CD4-positive, alpha-beta T cell treated with Interferon alpha-2 for 1 hour (primary cell): ENCODE measurements at places on chromosomes 12 and 14.

- DNase-seq, result no peak
These were observed 32.5 kb upstream of the LALBA start for GRCh38 chr12:48602192-48602989.

- DNase-seq, result no peak
These were observed 309.2 kb downstream of the SLC16A7 start for GRCh38 chr12:59904874-59905521.

- no peak for DNase-seq
These were observed 1.1 kb downstream of the LGALS3 start for GRCh38 chr14:55130196-55130550.

DNA sequence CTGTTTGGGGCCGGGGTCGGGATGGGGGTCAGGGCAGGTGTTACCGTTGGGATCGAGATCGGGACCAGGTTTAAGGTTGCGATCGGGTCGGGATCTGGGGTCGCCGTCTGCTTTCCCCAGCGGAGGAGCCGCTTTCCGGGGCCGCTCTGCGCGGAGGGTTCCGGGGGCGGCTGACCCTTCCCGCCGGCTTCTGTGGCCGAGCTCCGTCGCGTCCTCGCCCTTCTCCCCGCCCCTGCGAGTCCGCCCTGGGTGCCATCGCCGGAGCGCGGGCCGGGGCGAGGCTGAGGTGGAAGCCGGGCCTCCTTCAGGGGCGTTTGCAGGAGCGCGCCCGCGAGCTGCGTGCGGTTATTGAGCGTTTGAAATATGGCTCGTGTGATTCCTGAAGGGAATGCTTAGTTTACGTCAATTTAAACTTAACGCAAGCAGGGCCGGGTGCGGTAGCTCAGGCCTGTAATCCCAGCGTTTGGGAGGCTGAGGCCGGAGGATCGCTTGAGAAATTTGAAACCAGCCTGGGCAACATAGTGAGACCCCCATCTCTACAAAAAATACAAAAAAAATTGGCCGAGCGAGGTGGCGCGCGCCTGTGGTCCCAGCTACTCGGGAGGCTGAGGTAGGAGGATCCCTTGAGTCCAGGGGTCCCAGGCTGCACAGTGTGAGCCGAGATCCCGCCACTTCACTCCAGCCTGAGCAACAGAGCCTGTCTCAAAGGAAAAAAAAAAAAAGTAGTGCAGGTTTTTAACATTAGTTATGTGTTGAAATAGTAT lies 620 bp downstream of the PGAM5 start:
- DNase-seq, result no peak

DNA sequence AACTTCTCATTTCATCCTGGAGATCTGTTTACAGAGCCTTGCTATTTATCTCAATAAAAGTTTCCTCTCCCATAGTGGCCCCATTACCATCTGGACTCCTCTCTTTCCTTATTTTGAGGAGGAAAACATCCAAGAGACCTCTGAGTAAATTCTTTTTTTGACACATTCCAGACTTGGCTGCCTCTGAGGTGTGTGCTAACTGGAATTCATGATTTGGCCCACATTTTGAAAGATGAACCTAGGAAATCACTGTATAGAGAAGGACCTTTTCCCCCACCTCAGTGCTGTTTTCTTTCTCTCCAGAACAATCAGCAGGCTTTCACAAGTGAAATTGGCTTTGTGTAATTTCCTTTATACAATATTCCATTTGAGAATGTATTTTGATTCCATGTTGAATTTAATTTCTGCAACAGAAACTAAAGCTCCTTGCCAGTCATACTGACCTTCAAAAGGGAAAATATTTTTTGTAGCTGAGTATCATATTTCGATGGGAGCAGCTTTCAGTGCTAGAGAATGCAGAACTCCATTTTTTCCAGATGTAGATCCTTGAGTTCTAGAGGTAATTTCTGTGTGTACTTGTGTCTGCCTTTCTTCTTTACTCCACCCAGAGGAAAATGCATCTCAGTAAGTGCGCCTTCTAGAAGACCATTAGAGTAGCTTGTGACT lies 244.9 kb upstream of the RGS6 start:
- DNase-seq, result no peak

- DNase-seq, result no peak
These were observed 65.6 kb downstream of the TESC start for GRCh38 chr12:117033382-117034221.

DNA sequence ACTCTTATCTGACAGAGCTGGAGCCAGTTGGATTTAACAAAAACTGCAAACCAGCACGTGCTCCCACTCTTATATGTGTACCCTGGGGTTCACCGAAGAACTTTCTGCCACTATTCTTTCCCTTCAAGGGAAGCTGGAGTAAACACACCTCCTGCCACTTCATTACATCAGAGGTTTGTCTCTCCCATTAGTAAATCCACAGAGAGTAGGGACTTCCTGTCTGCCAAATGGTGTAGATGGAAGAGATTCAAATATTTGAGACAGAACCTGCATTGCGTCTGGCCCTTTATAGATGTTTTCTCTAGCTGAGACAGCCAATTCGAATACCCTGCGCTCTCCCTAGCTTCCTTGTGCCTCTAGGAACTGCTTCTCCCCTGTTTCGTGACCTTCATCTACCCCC lies 29.1 kb upstream of the AEBP2 start:
- no peak for DNase-seq

DNA sequence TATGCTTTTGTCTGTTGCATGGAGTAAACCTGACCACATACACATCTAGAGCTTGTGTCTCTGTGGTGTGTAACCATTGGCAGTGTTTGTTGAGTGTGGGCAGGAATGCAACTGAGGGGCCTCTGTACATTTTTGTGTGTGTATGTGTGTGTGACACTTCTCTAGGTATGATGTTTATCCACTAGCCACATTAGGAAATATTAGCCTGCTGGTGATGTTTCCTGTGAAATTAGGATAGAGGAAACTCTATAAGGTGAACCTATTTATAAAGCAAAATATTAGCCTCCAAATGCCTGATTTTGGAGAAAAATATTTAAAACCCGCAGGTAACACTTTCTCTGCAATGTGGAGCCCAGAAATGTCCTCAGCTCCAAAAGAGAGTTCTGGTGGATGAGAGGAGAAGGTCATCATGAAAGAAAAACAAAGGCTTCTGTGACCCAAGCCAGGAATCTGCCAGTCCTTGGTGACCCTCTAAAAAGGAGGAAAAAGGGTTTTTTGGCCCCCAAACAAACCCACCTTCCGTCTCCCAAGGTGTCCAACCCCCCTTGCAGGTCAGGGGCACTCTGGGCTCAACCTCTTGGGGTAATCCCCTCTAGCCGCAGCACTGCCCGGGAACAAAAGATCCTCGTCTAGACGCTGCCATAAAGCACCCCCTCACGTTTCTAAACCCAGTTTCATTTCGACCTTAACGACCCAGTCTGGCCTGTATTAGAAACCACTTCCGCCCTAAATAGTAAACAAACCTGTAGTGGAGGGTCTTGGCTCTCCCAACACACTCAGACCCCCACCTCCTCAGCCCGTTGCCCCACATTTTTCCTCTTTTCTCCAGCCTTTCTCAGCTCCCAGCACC lies 3.1 kb upstream of the HOTAIR start:
- DNase-seq, result no peak

- no peak for DNase-seq
These were observed 58.5 kb downstream of the TMTC2 start for GRCh38 chr12:82745063-82745674.

DNA sequence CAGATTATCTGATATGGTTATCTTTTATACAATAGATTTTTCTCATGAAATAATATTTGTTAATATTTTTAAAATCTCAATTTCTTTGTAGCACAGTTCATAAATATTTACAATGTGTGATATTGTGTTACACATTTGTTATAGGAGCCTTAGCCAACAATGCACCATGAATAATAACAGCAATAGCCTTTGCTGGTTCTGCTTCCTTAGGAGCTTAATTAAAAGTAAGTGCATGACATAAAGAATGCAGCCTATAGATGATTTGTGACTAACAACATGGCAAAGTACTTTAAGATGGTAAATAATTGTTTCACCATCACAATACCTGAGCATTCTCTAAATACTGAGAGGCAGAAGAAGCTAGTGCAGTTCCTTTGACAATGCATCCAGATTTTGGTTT lies 156.3 kb upstream of the RASSF8 start:
- no peak for DNase-seq

- no peak for DNase-seq
These were observed 728 bp upstream of the STON2 start for GRCh38 chr14:81400852-81401251.

- DNase-seq, result no peak
These were observed 523 bp upstream of the SLC6A15 start for GRCh38 chr12:84913129-84913515.

GRCh38 chr12:110281549-110282299 lies 677 bp downstream of the ATP2A2 start:
- peak; percentile 33 for DNase-seq

DNA sequence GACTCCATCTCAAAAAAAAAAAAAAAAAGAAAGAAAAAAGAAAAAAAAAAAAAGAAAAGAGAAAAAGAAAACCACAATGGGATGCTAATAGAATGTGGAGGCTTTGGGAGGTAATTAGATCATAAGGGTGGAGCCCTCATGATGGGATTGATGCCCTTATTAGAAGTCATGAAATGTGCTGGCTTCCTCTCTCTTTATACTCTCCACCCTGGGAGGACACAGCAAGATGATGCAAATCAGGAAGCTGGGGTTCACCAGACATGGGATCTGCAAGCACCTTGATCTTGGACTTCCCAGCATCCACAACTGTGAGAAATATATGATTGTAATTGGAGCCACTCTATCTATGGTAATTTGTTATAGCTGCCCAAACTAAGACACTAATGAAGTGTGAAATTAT lies 13.4 kb upstream of the DRAM1 start:
- DNase-seq, result no peak

GRCh38 chr14:104897330-104898194 lies 27.1 kb upstream of the PLD4 start:
- no peak for DNase-seq

- no peak for DNase-seq
These were observed 34.8 kb downstream of the ATL1 start for GRCh38 chr14:50594577-50595316.

DNA sequence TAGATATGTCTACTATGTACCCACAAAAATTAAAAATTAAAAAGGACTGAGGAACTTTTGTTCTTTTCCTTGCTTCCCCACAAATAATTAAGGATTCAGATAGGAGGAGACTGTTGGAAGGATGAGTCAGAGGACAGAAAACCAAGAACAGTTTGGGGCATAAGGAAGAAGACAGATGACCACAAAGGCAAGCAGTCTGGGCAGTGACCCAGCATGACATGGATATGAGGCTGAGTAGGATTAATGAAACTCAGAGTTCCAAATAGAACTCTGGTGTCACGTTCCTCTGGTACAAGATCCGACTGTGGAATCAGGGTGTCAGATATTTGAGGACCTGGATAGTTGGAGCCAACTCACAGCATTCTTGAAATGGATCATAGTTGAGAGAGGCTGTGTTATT lies 89.3 kb upstream of the SLC38A4 start:
- no peak for DNase-seq
